ENCODE measurements at places on chromosomes 12 and 14.

- peak; percentile 64 for DNase-seq
These were observed 400 bp downstream of the CHST11 start for GRCh38 chr12:104456950-104457745.

DNA sequence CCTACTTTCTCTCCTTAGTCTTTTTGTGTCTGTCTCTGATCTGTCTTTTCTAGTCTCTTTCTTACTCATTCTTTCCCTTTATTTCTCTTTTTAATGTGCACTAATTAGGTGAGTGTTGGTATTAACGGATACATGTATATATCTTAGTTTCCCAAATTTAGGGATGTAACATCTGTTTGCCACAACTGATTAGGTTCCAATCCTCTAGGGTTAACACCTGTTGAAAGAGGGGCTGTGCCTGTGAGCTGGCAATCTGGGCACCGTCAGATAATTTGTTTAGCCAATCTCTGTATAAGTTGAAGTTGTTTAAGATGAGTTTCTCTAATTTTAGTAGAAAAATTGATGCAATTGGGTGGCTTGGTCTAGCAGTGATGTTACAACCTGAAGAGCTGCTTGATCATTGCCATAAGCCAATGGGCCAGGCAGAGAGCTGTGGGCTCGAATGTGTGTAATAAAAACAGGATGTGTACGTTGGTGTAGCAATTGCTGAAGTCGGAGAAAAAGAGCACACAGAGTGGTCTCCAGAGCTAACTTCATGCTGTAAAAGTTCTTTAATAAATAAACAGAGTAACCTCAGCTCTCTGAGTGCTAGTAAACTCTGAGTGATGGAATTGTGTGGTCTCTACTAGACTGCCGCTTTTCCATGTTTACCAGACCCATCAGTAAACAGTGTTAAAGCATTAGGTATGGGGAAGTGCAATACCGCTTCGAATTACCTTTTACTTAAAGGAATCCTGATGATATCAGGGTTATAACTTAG is 18.3 kb upstream of the LYZ start:
- no peak for DNase-seq

- no peak for DNase-seq
These were observed 62.1 kb upstream of the GPATCH2L start for GRCh38 chr14:76089575-76089974.

GRCh38 chr14:64556526-64556925 is 6.8 kb downstream of the PPP1R36 start:
- DNase-seq, result peak; percentile 96

- DNase-seq, result peak; percentile 93
These were observed 55.3 kb downstream of the VCPKMT start for GRCh38 chr14:50060871-50061663.

GRCh38 chr12:132417741-132418140 is 72.2 kb upstream of the FBRSL1 start:
- DNase-seq, result no peak

Measured in AG10803 (cell line).